ENCODE measurements at places on chromosomes 11 and 22.

- no peak for DNase-seq
Observed at GRCh38 chr22:27420195-27420816, 381.2 kb downstream of the MN1 start.

DNA sequence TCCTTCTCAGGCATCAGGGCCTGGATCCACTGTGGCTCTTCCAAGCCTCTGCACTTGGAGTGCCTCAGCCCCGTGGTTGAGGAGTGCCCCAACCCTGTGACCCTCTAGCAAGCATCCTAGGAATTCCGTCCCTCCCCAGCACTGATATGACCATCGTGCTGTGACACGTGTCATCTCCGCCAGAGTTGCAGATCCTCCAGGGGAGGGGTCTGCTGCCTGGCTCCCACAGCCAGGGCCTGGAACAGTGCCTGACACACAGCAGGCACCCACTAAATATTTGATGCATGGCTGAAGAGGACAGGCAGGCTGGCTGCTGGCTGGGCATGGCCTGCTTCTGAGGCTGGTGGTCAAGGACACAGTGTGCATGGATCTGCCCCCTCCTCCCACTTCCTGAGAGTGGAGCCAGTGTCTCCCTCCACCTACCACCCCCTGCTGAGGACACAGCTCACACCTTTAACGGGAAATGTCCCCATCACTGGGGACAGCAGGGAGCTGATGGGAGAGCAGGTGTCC is 1.7 kb upstream of the CD81 start:
- no peak for DNase-seq

DNA sequence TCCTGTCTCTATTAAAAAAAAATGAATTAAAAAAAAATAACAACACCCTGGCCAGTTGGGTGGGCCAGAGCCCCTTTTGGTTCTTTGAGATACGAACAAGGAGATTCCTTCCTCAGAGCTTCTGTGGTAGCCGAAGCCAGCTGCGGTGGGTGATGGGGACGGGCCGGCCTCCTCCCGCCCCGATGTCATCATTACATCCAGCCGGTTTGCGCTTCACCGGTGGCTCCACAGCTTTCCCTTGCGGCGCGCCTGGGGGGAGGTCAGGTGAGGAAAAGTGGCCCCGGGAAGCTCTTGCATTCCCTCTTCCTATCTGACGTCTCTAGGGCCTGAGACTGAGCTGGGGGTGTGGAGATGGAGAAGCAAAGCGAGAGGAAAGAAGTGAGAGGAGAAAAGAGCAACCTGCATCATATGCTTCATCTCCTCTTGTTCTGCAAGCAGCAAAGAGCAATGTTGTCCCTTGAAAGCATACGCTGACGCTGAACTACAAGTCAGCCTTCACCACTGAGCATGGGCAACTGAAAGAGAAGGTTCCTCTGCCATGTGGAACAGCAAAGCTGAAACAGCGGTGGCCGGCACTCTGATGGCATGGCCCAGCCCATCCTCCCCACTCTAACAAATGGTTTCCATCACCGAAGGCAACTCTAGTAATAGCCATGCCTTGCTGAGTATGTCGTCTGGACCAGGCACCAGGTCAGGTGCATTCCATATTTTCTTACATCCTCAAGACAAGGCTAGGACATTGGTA is 6.0 kb downstream of the ADAMTS8 start:
- no peak for DNase-seq

DNA sequence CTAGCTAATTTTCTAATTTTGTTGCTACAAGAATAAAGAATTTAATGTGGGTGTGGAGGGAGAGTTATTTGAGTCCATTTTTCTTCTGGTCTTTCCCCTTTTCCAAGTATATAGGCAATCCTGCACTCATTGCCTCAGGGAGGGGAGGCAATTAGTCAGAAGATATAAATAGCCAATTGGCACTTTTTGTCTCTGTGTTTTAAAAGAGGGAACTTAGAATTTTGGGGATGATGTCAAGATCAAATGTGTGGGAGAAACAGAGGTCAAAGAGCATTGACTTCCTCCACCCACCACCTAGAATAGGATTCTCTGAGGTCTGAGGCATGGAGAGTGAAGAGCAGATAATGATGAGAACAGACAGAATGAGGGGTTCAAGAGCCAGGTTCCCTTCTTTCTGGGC is 120.3 kb upstream of the ZC3H12C start:
- no peak for DNase-seq

GRCh38 chr11:332651-333480 is 12.2 kb upstream of the IFITM3 start:
- DNase-seq, result no peak

- peak; percentile 28 for DNase-seq
Observed at GRCh38 chr11:8263769-8264410, at the start of gene LMO1. TSS of gene LMO1 (minus strand) at chr11:8263878. CDS start at chr11:8263362, 516 bp downstream.

DNA sequence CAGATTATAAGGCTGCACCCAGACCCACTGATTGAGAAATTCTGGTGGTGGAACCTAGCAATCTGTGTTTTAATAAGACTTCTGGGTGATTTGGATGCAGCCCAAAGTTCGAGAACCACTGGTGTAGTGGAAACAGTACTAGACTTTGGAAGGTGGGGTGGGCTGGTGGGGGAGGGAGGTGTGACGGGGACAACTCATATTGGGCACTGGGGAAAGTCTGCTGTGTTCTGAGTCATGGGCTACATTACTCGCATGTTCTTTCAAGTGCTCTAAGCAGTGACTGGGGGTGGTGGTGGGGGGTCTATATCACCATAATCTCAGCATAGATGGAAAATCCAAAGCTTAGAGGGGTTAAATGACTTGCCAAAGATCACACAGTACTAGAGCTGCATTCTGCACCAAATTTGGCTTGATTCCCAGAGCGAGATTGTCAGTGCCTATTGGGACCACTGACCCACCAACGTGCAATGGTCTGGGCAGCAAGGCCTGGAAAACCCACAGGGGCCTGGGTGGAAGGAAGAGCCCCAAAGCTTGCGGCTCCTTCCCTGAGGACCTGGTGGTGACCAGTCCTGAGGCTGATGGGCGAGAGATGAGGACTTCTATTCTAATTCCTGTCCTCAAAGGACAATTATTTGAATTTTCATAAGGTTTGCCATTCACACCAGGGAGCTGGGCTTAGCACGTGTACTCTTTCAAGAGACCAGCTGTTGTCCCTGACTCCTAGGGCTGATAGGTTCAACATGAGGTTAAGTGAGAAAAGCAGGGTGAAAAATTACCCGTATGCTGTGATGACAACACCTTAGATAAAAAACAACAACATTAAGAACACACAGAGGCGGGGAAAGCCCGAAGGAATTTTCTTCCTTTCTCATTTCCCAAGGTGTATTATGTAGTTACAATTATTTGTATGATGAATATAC is 77.5 kb upstream of the NARS2 start:
- DNase-seq, result no peak

DNA sequence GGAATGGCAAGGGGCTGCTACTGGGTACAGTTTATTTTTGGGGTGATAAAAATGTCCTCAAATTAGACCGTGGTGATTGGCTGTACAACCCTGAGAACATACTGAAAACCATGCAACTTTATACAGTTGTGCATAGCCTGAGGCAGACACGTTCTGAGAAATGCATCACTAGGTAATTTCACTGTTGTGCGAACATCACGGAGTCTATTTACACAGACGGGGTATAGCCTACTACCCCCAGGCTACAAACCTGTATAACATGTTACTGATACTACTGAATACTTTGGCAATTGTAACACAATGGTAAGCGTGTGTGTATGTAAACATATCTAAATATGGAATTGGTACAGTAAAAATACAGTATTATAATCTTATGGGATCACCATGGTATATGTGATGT is 23.6 kb downstream of the NARS2 start:
- no peak for DNase-seq

GRCh38 chr11:128625746-128626145 is 38.4 kb upstream of the ETS1 start:
- DNase-seq, result no peak

- no peak for DNase-seq
Observed at GRCh38 chr11:35714882-35715627, 52.5 kb downstream of the TRIM44 start.

GRCh38 chr11:5553343-5553742 is 5.0 kb upstream of the OR52H1 start:
- DNase-seq, result no peak

- no peak for DNase-seq
Observed at GRCh38 chr11:68309621-68310185, 2.7 kb upstream of the LRP5 start.

GRCh38 chr11:73995731-73996130 is 13.1 kb upstream of the UCP2 start:
- no peak for DNase-seq

- no peak for DNase-seq
Observed at GRCh38 chr22:18156878-18157713, 7.1 kb downstream of the USP18 start.

GRCh38 chr11:94150704-94151685 is 22.4 kb downstream of the PANX1 start:
- DNase-seq, result no peak

DNA sequence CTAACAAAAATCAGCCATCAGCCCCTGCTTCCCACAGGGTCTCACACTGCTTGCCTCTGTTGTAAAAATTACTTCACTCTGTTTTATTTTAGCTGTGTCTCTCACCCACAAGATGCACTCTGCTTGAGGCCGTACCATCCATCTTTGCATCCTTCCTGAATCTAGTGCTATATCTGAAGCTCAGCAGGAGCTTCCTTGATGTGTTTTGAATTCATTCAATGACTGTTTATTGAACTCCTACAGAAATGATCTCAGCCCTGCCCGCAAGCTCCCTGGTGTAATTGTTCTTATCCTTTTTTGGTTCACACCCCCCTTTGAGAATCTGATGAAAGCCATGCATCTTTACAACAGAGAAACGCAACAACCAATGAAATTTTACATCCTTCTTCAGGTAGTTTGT is 310.2 kb upstream of the ZC3H12C start:
- no peak for DNase-seq

GRCh38 chr11:75490221-75491181 is 35.2 kb downstream of the GDPD5 start:
- DNase-seq, result no peak

- no peak for DNase-seq
Observed at GRCh38 chr22:49331878-49332277, 495.8 kb downstream of the BRD1 start.

GRCh38 chr11:812390-812789 is 2.6 kb downstream of the RPLP2 start:
- DNase-seq, result no peak

GRCh38 chr11:45930031-45930794 is 7.8 kb downstream of the LARGE2 start:
- peak; percentile 84 for DNase-seq

GRCh38 chr11:2555336-2555735 is 110.5 kb downstream of the KCNQ1 start:
- DNase-seq, result no peak

GRCh38 chr11:65736810-65737209 is 16.2 kb upstream of the RNASEH2C start:
- no peak for DNase-seq

- no peak for DNase-seq
Observed at GRCh38 chr22:48205161-48205560, 1442.7 kb downstream of the TBC1D22A start.

DNA sequence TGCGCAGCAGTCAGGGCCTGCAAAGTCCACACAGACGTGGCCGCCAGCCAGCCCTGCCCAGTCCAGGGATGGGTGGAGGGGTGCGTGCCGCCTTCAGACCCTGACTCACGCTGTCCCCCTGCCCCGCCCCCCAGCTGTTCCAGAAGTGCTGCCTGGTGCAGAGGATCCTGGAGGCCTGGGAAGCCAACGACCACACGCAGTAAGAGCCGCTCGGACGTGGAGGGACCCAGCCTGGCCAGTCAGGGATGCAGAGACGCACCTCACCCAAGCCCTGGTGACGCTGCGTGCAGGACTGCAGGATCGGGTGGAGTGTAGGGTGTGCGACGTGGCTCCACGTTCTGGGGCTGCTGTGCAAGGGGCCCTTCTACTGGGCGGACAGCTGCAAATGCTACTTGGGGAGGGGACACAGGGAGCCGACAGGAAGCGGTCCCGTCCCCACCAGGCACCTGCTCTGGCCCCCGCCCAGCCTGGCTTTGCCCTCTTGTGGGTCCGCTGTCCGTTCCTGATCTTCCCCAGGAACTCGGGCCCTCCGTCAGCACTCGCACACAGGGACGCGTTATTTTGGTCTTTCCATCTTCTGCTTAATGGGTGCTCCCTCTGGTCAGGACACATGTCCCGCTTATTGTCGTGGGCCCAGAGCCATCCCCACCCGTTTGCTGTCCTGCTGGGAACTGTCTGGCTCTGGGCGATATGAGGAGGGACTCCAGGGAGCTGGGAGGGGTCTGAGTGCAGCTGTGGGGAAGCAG is 42.5 kb downstream of the SBF1 start:
- no peak for DNase-seq

- DNase-seq, result no peak
Observed at GRCh38 chr11:124751741-124752470, at the start of gene VSIG2. TSS of gene VSIG2 (minus strand) at chr11:124752255. CDS start at chr11:124752137, 118 bp downstream.

Data from NCI-H2081 treated with DMSO at 0.1 percent for 48 hours (cell line).